ENCODE measurements at places on chromosomes 3 and 15.

- no peak for DNase-seq
Measured at GRCh38 chr3:195163719-195164572, 107.0 kb downstream of the XXYLT1 start.

DNA sequence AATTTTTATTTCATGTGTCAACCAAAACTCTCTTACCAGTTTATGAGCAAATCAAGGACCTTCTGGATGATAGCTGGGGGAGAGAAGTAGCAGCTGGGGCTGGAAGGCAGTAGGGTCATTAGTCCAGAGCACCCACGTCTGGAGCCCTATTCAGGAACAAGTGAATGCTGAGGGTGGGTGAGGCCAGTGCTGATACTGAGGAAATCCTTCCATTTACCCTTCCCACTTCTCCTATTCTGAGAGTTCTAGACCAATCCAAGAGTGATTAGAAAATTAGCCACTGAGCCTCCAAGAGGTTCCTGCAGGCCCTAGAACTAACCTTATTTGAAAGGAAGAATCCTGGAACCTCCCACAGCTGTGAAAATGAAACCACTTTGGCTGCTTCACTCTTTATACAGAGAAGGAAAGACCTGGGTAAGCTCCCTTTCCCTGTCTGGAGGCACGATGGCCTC is 46.2 kb upstream of the VILL start:
- DNase-seq, result no peak

DNA sequence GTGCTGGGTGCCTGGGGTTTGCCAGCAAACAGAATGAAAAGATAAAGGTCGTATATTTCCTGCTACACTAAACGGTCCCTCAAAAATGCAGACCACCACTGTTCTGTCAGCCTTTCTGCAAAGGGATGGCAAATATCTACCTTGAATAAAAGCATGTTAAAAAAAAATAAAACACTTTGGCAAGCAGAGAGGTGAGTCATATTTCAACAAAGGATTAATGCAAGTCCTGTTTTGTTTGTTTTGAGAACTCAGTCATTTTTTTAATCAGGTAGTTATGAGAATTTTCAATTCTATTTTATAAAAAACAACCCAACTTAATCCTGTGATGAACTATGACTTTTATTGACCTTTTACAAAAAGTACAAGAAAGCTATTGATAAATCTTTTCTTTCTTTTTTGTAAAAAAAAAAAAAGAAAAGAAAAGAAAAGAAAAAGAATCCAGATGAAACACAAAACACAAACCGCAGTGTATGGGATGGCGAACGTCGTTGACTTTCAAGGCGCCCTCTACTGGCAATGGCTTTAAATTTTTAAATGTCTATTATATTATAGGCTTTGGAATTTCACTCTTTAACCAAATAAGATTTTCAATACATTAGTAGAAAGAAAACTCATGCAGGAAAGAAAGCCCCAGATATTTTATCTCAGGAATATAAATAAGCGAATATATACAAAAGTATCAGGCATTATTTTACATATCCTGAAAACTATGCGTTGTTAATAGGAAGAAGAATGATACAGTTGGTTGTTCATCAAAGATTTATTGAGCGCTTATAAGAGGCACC is 87.8 kb downstream of the NCEH1 start:
- no peak for DNase-seq

DNA sequence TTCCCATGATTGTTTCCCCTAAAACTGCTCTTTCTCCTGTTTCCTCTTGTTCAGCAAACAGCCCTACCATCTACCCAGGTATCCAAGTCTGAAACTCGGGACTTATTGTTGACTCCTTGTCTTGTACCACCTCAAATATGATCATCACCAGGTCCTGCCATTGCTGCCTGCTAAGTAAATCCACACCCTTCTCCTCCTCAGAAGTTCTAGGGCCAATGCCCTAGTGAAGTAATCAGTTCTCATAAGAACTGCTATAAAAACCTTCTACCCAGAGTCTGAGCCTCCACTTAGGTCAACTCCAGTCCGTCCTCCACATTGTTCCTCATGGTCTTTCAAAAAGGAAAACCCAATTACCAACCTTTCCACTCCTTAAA is 77.0 kb upstream of the IL12A start:
- no peak for DNase-seq

GRCh38 chr15:71526060-71526820 is 284.1 kb upstream of the NR2E3 start:
- DNase-seq, result no peak

- peak; percentile 37 for DNase-seq
Measured at GRCh38 chr3:37726525-37727290, 135.0 kb upstream of the CTDSPL start.
